Osteoblast (primary cell): ENCODE measurements at places on chromosomes 12 and 14. TPM values are rescaled to one million over a fixed set of nuclear protein-coding genes. Genes with fewer than 3 reads are reported as not detected.

- no peaks in the 10 kb centered on the region for H3K4me1 ChIP-seq
- peaks cover 59% of the 10 kb centered on the region for H3K36me3 ChIP-seq
- no peak overlapping the region for H3K4me3 ChIP-seq
- DNase-seq, result no peak
- no peaks in the 10 kb centered on the region for H3K27me3 ChIP-seq
These were observed 38.8 kb downstream of the CBX5 start for GRCh38 chr12:54240971-54241588.

DNA sequence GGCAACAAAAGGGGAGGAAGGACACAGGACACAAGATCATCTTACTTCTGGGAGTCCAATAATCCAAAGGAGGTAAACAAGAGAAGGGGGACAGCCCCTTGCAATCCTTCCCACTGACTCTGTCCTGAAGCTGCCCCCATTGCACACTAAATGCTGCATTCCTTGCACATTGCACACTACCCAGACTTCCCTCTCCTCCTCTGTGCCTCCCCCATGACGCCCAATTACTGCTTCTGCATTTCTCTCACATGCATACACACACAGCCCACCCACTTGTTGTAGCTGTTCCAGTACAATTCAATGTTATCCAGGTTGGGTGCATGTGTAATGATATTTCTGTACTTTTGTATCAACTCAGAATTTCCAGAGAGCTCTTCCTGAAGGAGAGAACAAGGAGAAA, 5.5 kb downstream of the NDRG2 start:
- H3K4me1 ChIP-seq, result no peaks in the 10 kb centered on the region
- H3K4me3 ChIP-seq, result no peak overlapping the region
- H3K36me3 ChIP-seq, result no peaks in the 10 kb centered on the region
- peaks cover 45% of the 10 kb centered on the region for H3K27me3 ChIP-seq

GRCh38 chr12:81222846-81223592, 145.1 kb downstream of the ACSS3 start:
- H3K4me1 ChIP-seq, result peaks cover 19% of the 10 kb centered on the region
- peak overlapping the region; percentile 32 for H3K27ac ChIP-seq
- no peak overlapping the region for H3K4me3 ChIP-seq
- no peaks in the 10 kb centered on the region for H3K27me3 ChIP-seq
- DNase-seq, result no peak
- no peaks in the 10 kb centered on the region for H3K36me3 ChIP-seq

- H3K27me3 ChIP-seq, result no peaks in the 10 kb centered on the region
- H3K4me1 ChIP-seq, result peaks cover 8% of the 10 kb centered on the region
- H3K27ac ChIP-seq, result no peak overlapping the region
- DNase-seq, result no peak
- H3K4me3 ChIP-seq, result no peak overlapping the region
- H3K36me3 ChIP-seq, result peaks cover 5% of the 10 kb centered on the region
These were observed 14.8 kb downstream of the CREBL2 start for GRCh38 chr12:12626471-12626870.

DNA sequence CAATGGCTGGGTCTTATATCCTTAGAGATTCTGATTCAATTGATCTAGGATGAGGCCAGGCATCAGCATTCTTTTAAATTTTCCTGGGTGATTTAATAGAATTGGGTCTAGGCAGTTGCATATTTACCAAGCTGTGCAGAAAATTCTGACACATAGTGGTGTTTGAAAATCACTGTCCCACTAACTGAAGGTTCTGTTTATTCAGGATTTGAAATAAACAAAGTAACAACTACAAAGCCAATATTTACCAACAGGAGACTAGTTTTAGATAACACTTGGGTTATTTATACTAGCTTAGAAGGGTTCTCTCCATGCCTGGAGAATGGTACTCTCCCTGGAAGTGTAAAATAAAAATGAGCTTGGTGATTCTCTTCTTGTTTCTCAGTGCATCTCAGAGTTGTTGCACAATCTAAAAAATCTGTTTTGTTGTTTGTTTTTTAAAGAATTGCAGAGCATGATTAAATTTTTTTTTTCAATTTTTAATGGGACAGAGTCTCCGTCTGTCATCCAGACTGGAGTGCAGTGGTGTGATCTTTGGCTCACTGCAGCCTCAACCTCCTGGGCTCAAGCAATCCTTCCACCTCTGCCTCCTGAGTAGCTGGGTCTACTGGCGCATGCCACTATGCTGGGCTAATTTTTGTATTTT, 16.9 kb downstream of the BEST3 start:
- no peak overlapping the region for H3K27ac ChIP-seq
- no peaks in the 10 kb centered on the region for H3K27me3 ChIP-seq

CCDC38 gene
- under 0.01 TPM in 2 replicates for total RNA-seq

FGD4 gene
- total RNA-seq, result 5.6 and 11.9 TPM in 2 replicates

AMN gene
- total RNA-seq, result under 0.01 and 0.29 TPM in 2 replicates

KRT8 gene
- total RNA-seq, result 2.9 and 5.1 TPM in 2 replicates
